ENCODE measurements at places on chromosomes 7 and 10.
A peak's percentile ranks its signal among the peaks of the same experiment; 100 is the strongest.

- no peak for DNase-seq
Measured at GRCh38 chr10:110994406-110995086, 75.1 kb downstream of the SHOC2 start.

- DNase-seq: no peak
Measured at GRCh38 chr7:70502117-70502863, 629.7 kb upstream of the GALNT17 start.

DNA sequence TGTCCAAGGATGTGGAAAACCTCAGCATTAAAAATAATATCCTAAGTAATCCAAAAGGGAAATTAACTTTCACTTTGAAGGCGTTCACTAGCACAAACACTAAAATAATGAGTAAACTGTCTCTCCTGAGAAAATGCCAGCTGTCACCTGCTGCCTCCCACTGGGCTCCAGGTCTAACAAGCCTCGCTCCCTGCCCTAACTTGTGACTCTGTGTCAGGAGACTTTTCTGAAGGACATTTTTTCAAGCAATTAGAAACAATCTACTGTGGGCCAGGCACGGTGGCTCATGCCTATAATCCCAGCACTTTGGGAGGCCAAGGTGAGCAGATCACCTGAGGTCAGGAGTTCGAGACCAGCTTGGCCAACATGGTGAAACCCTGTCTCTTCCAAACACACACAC lies 72.8 kb upstream of the GLCCI1 start:
- no peak for DNase-seq

- DNase-seq: no peak
Measured at GRCh38 chr10:17410907-17411306, 43.5 kb downstream of the ST8SIA6 start.

DNA sequence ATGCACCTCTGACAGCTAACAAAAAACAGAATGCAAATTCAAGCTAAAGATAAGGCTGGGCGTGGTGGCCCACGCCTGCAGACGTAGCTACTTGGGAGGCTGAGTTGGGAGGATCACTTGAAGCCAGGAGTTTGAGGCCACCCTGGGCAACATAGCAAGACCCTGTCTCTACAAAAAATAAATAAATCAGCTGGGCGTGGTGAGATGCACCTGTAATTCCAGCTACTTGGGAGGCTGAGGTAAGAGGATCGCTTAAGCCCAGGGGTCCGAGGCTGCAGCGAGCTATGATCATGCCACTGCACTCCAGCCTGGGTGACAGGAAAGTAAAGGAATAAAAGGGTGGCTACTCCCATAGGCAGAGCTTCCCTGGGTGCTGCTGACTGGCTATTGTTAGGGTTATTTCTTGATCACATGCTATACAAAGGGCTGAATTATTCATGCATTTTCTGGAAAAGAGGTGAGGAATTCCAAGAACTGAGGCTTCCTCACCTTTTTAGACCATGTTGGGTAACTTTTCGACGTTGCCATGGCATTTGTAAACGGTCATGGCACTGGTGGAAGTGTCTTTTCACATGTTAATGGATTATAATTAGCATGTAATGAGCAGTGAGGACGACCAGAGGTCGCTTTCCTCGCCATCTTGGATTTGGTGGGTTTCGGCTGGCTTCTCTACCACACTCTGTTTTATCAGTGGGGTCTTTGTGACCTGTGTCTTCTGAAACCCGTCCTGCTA lies 6.9 kb upstream of the PSMG3 start:
- DNase-seq: no peak

- DNase-seq: no peak
Measured at GRCh38 chr7:55085511-55086412, 66.9 kb downstream of the EGFR start.

- no peak for DNase-seq
Measured at GRCh38 chr7:130281260-130281659, 11.7 kb upstream of the CPA4 start.

DNA sequence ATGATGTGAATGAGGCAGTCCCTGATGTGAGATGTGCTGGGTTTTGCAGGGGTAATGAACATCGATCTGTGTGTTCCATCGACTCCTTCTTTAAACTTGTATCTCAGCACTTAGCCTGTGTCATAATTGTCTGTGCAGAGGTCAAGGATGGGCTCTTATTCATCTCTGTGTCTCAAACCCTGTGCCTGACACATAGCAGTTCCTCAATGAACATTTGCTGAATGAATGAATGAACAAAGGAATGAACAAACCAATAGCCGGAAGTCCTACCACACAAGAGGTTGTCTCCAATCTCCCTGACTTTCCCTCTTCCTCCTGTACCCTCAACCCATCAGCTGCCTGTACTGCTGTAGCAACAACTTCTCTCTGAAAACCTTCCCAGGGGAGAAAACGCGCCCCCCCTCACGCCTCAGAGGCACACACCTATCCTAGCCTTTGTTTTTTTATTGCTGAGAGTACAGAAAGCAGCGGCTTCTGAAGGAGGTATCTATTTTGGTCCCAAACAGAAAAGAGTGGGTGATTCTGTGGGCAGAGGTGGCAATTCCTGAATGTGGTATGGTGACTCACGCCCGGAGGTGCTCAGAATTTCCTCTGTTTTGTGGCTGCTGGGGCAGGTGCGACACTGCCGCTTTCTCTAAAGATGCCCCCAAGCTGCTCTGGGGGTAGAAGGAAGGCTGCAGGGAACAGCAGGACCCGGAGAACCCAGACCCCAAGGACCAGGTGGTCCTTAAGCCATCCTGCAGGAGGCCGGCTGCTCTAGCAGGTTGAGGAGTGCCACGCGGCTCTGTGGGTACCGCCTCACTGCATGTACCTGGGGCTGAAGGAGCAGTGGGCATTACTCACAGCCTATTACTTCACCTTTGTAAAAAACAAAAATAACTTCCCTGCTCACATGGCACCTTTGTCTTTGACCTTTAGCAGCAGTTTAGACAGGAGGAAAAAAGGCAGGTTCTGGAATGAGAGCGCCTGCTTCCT lies 9.6 kb downstream of the IL2RA start:
- no peak for DNase-seq

DNA sequence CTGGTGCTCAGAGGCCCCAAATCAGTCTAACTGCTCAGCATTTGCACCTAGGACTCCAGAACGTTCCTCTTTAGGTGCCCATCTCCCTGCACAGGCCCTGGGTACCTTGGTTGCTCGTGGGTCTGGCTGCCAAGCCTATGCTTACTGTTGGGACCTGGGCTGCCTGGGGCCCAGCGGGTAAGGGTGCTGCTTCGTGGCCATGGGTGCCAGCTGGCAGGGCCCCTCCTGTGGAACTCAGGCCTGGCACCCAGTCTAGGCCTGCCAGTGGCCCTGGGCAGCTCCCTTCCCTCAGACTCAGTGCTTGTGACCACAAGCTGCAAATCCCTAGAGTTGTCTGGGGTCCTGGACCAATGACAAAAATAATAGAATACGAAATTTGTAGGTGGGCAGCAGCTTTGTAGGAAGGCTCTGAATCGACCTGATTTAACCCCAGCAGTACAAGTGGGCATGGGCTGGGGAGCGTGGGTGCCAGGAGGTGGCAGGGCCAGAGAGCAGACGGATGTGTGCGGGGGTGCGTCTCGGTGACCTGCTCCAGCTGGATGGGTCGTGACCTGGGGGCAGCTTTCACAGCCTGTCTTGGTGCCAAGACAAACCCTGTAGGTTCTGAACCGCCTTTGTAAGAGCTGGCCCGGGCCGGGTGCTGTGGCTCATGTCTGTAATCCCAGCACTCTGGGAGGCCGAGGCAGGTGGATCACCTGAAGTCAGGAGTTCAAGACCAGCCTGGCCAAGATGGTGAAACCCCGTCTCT lies 69.7 kb downstream of the MKI67 start:
- DNase-seq: no peak

- DNase-seq: no peak
Measured at GRCh38 chr7:120611975-120612374, 246.0 kb downstream of the TSPAN12 start.

- no peak for DNase-seq
Measured at GRCh38 chr10:124653811-124654651, 90.1 kb downstream of the FAM53B start.

- DNase-seq: no peak
Measured at GRCh38 chr7:112404321-112404720, 45.9 kb upstream of the IFRD1 start.

DNA sequence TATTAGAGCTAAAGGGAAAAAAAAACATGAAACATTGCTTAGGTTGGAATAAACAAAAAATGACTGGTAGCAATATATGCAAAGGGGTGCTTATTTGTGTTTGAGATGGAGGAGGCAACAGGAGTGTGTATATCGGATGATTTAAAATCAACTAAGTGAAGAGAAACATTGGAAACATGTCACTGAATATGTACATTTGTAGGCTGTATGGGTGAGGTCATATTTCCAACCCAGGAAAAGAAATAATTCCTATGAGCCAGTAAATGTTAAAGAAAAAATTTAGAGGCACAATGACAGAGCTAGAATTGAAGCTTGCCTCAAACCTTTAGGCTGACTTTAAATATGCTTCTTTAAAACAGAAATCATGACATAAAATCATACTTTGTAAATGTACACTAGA lies 709.0 kb upstream of the SEMA3D start:
- DNase-seq: no peak

DNA sequence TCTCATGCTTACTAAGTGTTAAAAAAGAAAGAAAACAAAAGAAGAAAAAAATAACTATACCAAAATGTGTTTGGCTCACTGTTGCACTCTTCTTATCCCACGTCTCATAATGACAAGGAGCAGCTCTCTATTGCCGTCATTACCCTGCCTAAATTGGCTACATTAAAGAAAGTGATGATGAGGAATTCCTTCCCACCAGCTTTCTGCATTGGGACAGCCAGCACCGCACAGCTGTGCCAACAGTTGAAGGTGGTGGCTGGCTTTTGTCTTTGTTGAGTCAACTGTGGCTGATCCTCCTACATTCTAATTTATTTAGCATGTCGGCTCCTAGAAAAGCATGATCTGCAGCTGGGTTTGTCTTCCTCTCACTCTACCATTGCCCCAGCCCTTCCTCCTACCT lies 751.8 kb downstream of the KCNMA1 start:
- DNase-seq: peak; percentile 14

DNA sequence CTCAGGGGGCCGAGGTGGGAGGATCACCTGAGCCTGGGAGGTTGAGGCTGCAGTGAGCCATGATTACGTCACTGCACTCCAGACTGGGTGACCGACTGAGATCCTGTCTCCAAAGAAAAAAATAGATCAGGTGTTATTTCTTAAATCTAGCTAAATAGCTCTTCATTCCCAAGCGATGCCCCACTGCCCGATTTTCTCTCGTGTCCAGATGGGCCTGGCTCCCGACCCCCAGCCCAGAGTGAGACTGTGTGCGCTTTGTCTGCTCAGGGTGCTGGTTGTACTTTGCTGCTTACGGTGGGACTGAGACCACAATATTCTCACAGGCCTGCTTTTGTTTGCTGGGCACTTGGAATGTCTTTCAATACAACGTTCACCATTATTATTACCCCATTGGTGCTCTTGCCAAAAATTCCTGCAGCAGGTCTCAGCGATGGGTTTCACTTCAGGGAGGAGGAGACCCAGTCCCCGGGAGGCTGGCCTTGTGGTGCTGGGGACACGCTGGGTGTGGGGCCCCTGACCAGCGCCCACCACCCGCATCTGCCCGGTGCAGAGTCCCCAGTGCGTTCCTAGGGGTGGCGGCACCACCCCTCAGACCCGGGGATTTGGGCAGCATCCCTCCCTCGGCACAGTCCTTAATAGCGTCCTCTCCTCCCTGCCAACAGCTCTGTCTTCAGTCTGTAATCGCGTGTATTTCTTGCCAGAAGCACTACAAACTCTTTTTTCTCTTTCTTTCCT lies 20.4 kb upstream of the DPYSL4 start:
- no peak for DNase-seq

All from neuronal stem cell (in vitro differentiated cells).